ENCODE measurements at places on chromosomes 2 and 18.

- DNase-seq, result no peak
These were observed 1.8 kb downstream of the CHRNA1 start for GRCh38 chr2:174762464-174762863.

GRCh38 chr2:100446696-100447095 lies 23.6 kb upstream of the NMS start:
- no peak for DNase-seq

DNA sequence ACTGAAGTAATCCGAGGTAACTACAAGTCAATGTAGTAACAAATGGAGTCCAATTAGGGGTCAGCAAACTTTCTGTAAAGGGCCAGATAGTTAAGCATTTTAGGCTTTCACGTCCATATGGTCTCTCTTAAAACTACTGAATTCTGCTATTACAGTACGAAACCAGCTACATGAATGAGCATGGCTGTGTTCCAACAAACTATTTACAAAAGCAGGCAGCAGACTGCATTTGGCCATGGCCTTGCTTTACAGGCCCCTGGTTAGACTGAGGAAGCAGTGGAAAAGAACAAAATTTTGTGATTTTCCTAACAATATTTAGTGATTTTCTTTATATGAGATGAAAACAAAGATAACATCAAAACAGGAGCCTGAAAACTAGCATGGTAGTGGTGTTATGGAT lies 64.0 kb downstream of the RTN4 start:
- no peak for DNase-seq

DNA sequence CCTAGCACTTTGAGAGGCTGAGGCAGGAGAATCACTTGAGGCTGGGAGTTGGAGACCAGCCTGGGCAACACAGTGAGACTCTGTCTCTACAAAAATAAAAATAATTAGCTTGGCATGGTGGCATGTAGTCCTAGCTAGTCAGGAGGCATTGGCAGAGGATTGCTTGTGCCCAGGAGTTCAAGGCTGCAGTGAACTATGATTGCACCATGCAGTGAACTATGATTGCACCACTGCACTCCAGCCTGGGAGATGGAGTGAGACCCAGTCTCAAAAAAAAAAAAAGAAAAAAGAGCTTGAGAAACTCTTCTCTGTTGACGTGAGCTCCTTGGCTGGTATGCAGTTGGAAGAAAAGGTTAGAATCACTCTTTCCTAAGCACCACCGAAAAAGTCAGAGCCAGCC lies 125.1 kb upstream of the TNP1 start:
- DNase-seq, result no peak

DNA sequence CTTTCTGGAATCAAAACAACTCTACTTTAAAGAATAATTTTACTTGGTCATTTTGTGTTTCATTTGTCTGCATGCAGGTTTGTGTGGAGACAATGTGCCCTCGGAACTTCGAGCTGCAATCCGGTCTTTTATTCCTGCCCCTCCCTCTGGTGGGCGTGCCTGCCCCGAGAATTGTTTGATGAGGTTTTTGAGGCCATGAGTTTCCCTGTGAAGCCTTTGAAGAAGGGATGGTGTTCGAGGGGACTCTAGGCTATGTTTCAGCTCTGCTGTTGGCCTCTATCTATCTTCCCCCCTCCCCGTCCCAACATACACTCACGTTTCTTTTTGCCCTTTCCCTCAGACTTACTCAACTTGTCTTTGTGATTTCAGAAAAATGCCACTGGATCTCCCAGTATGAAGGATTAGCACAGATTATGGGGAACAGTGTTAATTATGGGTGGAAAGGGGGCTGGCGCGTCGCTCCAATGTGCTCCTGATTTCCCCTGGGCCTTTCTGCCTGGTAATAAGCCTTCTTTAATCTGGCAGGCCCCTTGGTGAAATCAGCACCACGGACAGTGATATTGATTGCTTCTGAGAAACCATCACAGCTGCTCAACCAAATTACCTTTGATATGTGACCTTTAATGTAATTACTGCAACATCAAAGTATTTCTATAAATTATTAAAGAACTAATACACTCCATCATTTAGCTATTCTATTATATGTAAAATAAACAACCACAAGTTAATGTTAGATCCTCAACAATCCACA lies 82.2 kb downstream of the CELF4 start:
- no peak for DNase-seq

GRCh38 chr18:56982766-56983165 lies 164.1 kb upstream of the BOD1L2 start:
- no peak for DNase-seq

GRCh38 chr2:74048147-74048546 lies 63.4 kb downstream of the TET3 start:
- no peak for DNase-seq

GRCh38 chr2:96927405-96928171 lies 57.7 kb upstream of the SEMA4C start:
- DNase-seq, result no peak

- no peak for DNase-seq
These were observed 2.8 kb downstream of the MTERF4 start for GRCh38 chr2:241099246-241099645.

- no peak for DNase-seq
These were observed 124.1 kb upstream of the SERTAD2 start for GRCh38 chr2:64777841-64778240.

GRCh38 chr2:198901894-198902293 lies 555.8 kb downstream of the SATB2 start:
- DNase-seq, result no peak

- DNase-seq, result no peak
These were observed 87.4 kb downstream of the INO80D start for GRCh38 chr2:205998583-205998982.

DNA sequence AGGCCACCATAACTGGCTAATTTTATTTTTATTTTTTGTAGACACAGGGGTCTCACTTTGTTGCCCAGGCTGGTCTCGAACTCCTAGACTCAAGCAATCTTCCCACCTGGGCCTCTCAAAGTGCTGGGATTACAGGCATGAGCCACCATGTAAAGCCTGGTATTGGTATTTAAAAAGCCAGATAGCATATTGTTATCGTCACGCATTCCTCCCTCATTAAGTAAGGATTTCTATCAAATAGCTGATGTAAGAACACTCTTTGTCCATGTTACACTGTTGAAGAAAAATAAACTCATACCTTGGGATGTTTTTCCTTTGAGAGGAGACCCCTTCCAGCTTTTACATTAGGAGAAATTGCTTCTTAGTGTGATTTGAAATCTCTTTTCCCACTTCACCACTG lies 39.2 kb upstream of the DARS1 start:
- no peak for DNase-seq

GRCh38 chr2:28406276-28407096 lies 13.8 kb downstream of the FOSL2 start:
- DNase-seq, result peak; percentile 13

- DNase-seq, result no peak
These were observed 115.1 kb upstream of the PELI1 start for GRCh38 chr2:64259312-64259711.

- DNase-seq, result no peak
These were observed 430.0 kb upstream of the TNP1 start for GRCh38 chr2:217289907-217290280.

DNA sequence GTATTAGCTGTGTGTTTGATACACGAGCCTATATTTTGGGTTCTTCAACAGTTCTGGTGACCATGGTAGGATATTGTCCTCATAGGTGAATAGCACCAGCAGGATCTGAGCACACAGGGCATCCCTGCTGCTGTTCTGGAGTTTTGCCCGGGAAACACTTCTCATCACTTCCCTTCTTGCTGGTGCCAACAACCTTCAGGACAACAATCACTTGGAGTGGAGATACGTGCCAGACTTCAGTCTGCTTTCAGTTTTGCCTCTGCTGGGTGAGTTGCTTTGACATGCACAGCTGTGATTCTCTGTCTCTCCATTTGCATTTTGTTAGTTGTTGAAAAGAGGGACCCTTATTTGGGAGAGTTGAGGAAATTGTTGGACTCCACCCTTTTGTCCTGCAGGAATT lies 1347.2 kb upstream of the DDX18 start:
- no peak for DNase-seq

- DNase-seq, result no peak
These were observed 173.7 kb upstream of the ATP5MC3 start for GRCh38 chr2:175355246-175355645.

DNA sequence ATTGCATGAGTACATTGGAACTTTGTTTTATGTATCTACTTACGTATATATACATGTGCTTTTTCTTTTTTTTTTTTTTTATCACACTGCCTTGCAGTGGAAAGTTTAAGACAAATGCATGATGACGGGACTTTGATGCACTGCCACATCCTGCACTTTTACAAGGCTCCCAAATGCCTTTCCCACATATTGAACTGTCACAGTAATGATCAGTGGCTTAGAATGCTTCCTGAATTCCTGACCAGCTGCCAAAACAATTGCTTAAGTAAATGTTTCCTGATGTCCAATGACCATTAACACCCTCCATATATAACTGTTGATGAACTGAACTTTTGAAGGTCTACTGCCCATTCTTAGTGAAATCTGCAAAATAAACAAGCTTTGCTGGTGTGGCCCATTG lies 60.2 kb downstream of the LYPD6B start:
- DNase-seq, result no peak

- DNase-seq, result no peak
These were observed 23.3 kb downstream of the PUM2 start for GRCh38 chr2:20327370-20327769.

DNA sequence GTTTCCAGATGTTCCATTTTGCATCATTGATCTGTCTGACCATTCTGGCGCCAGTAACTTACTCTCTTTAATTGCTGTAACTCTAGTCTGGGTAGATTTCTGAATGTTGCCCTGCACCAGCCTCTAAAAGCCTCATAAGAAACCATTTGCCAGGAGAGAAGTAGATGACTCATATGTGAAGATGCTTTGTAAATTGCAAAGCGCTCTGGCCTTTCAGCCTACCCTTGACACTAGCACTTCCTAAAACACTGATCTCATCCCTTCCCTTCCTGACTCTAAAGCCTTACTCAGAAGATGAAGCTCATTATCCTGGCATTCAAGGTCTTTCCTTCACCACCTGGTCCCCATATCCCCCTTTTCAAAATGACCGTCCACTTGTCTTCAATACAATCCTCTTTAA lies 193.2 kb upstream of the MEX3C start:
- no peak for DNase-seq

- no peak for DNase-seq
These were observed 20.4 kb downstream of the REV1 start for GRCh38 chr2:99469394-99469793.

DNA sequence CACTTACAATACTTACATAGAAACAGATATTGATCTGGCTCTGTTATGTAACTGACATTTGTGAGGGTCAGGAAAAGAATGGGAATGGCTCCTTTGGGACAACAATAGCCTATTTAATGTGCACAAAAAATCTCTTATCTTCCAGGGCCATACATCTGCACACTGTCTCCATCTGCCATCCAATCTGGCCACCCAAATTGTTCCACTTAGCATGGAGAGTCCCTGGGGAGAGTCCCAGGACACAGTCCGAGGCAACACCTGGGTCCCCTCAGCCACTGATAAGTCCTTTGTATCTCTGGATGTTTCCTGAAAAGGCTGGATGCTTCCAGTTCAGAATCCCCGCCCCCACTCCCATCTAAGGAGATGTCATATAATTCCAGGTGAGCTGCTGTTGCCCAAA lies 274.2 kb upstream of the NCKAP5 start:
- no peak for DNase-seq

DNA sequence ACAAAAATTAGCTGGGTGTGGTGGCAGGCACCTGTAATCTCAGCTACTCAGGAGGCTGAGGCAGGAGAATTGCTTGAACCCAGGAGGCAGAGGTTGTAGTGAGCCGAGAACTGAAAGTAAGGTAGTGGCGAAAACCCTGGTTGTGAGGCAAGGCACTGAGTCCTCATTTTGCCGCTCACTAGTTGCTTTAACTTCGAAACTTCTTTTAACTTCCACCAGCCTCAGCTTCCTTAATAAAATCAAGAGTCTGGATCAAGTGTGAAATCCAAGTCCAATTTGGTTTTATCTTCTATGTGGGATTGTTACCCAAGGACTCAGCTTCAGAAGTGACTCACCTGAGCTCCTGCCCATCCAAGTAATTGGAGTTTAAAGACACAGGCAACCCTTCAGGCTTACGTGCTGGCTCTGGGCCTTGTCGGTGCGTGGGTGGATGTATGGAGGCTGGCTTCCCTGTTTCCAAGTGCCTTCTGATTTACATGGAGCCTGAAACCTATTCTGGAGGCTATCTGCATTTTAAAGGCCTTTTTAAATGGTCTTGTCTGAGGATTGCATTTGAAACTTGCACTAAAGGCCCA lies 374.2 kb upstream of the ID2 start:
- DNase-seq, result no peak

- no peak for DNase-seq
These were observed 157.2 kb downstream of the TTC32 start for GRCh38 chr2:19744456-19745199.

DNA sequence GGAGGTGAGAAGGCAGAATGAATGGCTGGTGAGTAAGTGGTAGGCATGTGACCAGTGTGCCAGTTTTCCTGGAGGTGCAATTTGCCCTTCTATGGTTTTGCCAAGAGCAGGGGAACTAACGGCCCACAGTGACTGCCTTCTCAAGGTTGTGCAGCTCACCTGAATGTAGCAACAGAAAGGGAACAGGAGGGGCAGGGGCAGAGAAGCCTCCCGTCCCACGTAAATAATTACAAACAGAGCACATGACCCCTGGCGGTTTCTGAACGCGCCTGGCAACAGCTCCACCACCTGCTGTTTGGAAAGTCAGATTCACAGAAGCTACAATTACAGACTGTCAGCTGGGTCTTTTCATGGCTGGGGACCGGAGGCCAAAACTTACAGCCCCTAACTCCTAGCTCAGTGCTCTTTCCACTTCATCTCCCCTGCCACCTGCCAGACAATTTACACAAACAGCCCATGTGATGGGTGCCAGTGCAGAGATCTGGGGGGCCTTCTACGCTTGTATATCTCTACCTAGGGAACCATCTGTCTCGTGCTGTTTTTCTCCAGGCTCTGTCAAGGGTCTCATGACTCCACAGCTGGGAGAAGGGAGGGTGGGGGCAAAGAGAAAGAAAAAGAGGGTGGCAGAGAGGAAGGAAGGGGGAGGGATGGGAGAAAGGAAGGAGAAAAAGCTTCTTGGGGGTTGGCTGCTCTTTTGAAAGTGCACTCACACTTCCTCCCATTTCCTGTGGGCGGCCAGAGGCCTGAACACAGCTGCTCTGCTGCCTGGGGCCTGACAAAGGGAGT lies 69.6 kb downstream of the POLR1A start:
- DNase-seq, result peak; percentile 37

- no peak for DNase-seq
These were observed 2.3 kb upstream of the ONECUT2 start for GRCh38 chr18:57432751-57433400.
